ENCODE measurements at places on chromosomes 3 and 15.

DNA sequence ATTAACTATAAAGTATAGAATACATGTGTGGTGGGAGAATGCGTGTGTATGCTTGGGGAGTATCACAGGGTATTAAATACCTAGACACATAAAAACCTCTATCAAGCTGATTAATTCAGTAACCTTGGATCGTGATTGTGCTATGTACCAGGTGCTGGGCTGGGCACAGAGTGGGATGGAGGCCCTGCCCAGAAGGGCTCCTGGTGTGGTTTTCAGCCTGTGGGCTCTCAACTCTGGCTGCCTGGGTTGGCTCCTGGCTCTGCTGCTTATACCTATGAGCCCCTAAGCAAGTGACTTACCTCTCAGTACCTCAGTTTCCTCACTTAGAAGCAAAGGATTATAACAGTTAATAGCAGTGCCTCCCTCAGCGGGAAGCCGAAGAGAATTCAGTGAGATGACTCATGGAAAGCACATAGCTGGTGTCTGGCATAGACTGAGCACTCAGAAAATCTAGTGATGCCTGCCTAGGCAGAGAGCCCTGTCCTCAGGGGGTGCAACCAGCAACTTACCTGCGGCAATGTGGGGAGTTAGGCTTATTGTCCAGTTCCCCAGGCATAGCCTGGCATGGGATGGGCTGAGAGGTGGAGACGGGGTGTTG is 90.6 kb upstream of the MYZAP start:
- no peak for DNase-seq

GRCh38 chr15:63157891-63158431 is 684 bp upstream of the RPS27L start:
- DNase-seq: no peak

GRCh38 chr15:43920815-43921214 is 94.0 kb downstream of the WDR76 start:
- DNase-seq: no peak

- no peak for DNase-seq
Measured at GRCh38 chr3:25723802-25724201, 59.1 kb upstream of the TOP2B start.

GRCh38 chr3:45462522-45463265 is 74.3 kb downstream of the LARS2 start:
- DNase-seq: peak; percentile 23

- DNase-seq: no peak
Measured at GRCh38 chr3:171149526-171150116, 123.1 kb upstream of the SLC2A2 start.

- DNase-seq: peak; percentile 63
Measured at GRCh38 chr3:53195602-53196574, 34.9 kb downstream of the PRKCD start.

- DNase-seq: no peak
Measured at GRCh38 chr3:116474801-116475200, 29.5 kb upstream of the LSAMP start.

DNA sequence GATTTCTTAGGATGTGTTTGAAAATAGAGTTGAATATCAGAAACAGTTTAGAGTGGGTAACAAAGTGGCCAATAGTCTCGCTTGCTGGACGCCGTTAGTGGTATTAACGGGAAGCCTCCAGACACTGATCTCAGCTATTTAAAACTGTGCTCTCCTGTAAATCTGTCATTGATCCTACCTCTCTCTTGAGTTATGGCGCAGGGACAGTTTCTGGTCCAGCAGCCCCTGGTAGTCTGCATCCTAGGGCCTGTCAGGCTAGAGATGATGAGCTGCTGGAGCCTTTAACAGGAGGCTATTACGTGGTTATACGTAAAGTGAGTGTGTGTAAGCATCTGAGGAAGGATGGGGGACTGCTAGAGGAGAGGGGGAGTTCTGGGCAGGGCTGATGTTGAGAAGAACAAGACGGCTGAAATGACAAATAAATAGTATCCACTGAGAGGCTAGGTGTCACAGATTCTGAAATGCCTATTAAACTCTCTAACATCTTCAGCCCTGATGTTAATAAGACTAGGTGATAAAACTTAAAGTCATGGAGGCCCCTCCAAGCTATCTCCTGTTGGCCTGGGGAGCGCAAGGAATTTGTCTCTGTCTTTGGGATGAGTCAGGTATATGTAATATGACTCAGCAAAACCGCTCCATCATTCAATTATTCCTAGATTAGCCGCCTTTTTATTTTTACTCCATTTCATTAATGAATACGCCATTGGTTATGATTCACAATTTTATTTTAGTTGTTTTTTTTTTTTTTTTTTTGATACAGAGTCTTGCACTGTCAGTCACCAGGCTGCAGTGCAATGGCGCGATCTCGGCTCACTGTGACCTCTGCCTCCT is 155.7 kb downstream of the GREM1 start:
- DNase-seq: no peak

Measured in activated CD8-positive, alpha-beta memory T cell treated with anti-CD3 and anti-CD28 coated beads, Interleukin-2, amount 50 U/mL, for 4 hours (primary cell).